ENCODE measurements at places on chromosomes 12 and 14.

DNA sequence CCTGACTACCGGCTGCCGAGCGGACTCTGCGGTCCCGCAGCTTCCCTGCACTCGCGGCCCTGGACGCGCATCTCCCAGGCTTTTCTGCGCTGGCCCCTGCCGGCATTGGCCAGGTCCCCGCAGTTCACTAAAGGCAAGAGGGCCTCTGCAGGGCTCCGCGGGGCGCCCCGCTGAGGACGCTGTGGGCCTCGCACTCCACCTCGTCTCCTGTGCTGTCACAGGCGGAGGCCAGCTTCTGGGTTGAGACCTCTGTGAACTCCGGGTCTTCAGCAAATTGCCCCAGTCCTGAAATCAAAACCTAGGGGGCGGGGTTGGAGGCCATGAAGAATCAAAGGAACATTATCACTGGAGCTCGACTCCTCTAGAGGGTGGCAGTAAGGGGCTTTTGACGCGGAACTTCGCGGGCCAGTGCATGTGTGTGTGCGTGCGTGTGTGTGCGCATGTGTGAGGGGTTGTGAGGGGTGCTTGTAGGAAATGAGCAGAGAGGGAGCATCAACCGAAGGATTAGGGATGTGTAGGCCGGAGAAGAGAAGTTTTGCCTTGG is 68.5 kb upstream of the CAPRIN2 start:
- DNase-seq, result peak; percentile 45

DNA sequence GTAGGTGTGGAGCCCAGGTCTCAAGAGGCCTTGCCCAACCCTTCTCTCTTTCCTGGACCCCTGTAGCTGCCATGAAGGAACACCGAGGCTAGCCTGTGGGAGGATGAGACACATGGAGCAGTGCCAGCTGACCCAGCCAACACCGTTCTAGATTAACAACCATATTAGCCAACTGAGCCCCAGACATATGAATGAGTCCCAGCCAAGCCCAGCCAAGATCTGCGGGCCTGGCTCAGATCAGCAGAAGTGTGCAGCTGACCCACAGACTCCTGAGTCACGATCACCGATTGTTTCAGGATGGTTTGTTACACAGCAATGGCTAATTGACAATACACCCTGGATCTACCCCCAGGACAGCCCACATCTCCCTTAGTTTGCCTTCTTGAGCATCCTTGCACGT is 82.1 kb downstream of the NTF3 start:
- no peak for DNase-seq

DNA sequence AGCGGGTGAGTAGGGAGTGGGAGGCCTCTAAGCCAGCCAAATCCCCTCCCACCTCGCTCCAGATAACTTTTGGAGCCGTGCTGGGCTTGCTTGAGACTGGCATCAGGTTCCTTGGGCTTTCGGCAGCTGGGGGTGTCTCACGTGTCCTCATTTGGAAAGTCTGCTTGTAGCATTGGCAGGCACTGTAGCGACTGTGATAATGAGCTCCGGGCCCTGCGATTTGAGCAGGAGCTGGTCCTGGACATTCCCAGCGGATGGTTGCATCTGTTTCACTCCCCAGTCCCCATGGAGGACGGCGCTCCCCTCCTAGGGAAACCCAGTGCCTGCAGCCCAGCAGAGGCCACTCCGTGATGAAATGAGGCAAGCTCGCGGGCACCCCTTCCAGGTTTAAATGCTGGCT is 49.4 kb downstream of the DGLUCY start:
- no peak for DNase-seq

DNA sequence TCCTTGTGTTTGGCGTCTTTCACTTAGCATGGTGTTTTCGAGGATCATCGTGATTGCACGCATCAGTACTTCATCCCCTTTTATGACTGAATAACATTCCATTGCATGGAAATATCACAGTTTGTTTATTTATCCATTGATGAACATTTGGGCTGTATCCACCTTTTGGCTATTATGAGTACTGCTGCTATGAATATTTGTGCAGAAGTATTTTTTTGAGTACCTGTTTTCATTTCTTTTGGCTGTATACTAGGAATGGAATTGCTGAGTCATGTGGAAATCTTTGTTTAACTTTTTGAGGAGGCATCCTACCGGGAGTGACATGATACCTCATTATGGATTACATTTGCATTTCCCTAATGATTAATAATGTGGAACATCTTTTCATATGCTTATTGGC is 66.4 kb downstream of the WNK1 start:
- DNase-seq, result no peak

- DNase-seq, result no peak
Observed at GRCh38 chr14:92040431-92041051, 682 bp upstream of the TRIP11 start.

Data from stimulated activated naive CD8-positive, alpha-beta T cell treated with anti-CD3 and anti-CD28 coated beads, Interleukin-15, amount 100 ng/mL, for 72 hours (primary cell).